ENCODE measurements at places on chromosomes 11 and 22. TPM values are rescaled to one million over a fixed set of nuclear protein-coding genes. Genes with fewer than 3 reads are reported as not detected.

The KRTAP5-7 gene
- not detected for total RNA-seq

The KDM4D gene
- 0.87 TPM for total RNA-seq

GRCh38 chr11:11027288-11027687 is 169.4 kb upstream of the ZBED5 start:
- H3K27me3 ChIP-seq: no peaks in the 10 kb centered on the region
- no peak overlapping the region for H3K27ac ChIP-seq
- no peak for DNase-seq

DNA sequence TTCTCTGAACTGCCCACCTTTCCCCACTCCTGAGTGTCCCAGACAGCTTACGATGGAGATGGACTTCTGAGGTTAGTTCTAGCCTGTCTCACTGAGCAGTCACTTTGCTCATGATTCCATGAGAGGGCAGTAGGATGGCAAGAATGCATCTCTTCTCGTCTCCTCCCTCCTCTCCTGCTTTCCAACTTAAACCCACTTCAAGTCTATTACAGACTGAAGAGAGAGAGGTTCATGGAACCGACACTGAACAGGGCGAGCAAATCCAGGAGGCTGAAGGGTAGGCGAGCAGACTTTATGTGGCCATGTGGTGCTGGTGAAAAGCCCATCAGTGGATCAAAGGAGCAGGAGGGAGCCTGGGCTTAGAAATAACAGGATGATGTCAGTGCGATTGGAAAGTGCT is 38.6 kb downstream of the CEP164 start:
- no peaks in the 10 kb centered on the region for H3K4me1 ChIP-seq
- no peak overlapping the region for H3K27ac ChIP-seq
- no peak overlapping the region for H3K4me3 ChIP-seq

DNA sequence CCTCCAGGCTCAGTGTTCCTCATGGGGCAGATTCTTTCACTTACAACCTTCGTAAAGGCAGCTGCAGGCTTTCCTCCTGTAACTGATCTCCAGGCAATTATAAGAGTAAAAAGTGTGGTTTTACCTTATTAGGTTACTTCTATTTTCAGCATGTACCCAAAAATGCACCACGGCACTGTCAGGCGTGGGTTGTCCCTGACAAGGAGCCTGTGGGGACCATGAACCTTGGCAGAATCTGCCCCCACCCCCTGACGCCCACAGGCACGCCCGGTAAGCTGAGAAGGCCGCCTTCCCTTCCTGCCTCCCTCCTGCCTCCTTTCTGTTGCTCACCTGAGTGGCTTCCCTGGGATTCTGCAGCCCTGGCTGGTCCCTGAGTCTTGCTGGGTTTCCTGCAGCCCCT is 1383.3 kb downstream of the TBC1D22A start:
- H3K27me3 ChIP-seq: no peaks in the 10 kb centered on the region
- H3K27ac ChIP-seq: no peak overlapping the region
- no peaks in the 10 kb centered on the region for H3K4me1 ChIP-seq

- H3K4me1 ChIP-seq: no peaks in the 10 kb centered on the region
- H3K27me3 ChIP-seq: peaks cover 6% of the 10 kb centered on the region
Measured at GRCh38 chr11:116072601-116073410, 568.6 kb upstream of the CADM1 start.

DNA sequence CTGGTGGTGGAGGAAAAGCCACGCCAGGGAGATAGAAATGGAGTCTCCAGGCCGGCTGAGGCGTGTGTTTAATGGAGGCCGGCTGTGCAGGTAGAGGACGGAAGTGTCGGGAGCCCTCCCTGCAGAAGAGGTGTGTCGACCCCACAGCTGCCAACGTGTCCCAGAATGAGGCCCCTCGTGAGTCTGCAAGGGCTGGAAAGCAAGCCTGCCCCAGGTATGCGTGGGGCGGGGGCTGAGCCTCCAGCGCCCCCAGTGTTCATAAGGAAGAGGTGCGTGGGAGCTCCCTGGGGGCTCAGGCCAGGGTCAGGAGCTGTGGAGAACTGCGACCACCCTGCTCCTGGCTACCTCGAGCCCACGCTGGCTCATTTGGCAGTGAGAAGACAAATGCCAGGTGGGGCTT is 38.0 kb upstream of the JAM3 start:
- no peaks in the 10 kb centered on the region for H3K36me3 ChIP-seq
- DNase-seq: no peak
- no peak overlapping the region for H3K27ac ChIP-seq
- H3K4me3 ChIP-seq: no peak overlapping the region

GRCh38 chr22:26476705-26477340 is 6.8 kb downstream of the HPS4 start:
- H3K27ac ChIP-seq: no peak overlapping the region
- no peaks in the 10 kb centered on the region for H3K27me3 ChIP-seq
- peaks cover 18% of the 10 kb centered on the region for H3K4me1 ChIP-seq
- no peak for DNase-seq
- H3K36me3 ChIP-seq: peaks cover 6% of the 10 kb centered on the region

DNA sequence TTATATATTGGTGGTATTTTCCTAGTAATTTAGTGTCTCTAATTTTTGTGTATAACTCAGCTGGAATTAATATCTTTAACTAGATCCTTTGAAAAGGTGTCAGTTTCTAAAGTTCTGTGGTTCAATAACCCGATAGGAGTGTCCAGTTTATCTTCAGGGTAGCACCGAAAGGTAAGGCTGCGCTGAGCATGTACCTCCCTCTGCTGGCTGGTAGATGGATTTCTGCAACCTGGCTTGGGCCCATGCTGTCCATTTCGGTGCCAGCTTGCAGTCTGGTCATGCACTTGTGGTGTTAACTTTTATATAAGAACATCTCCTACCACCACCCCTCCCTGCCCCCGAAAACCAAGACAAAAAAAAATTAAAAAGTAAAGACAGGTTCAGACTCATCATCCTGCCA is 24.7 kb downstream of the EXT2 start:
- no peak overlapping the region for H3K4me3 ChIP-seq
- H3K27ac ChIP-seq: no peak overlapping the region
- no peak for DNase-seq
- no peaks in the 10 kb centered on the region for H3K27me3 ChIP-seq

DNA sequence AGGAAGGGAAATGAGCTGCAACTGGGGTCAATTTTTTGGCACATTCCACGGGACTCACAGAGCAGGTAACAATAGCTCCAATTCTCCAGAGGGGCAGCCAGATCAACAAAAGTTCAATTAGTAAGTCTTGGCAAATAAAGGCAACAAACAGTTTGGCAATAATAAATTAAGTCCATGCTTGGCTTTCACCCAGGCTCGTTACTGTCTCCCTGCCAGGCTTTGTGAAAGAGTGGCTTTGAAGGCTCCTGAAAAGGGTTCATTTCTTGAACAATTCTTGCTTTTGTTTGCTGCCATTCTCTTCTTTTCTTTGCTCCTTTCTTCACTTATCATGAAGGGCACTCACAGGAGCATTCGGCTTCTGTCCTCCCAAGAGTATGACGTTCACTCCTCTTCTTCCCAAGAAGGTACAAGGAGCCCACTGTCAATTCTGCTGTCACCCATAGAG is 123.3 kb downstream of the APIP start:
- no peak overlapping the region for H3K27ac ChIP-seq
- no peak for DNase-seq
- no peaks in the 10 kb centered on the region for H3K27me3 ChIP-seq
- H3K36me3 ChIP-seq: no peaks in the 10 kb centered on the region
- no peak overlapping the region for H3K4me3 ChIP-seq

- no peaks in the 10 kb centered on the region for H3K27me3 ChIP-seq
- H3K4me1 ChIP-seq: no peaks in the 10 kb centered on the region
- H3K4me3 ChIP-seq: no peak overlapping the region
- DNase-seq: no peak
Measured at GRCh38 chr11:57896361-57897145, 127.1 kb upstream of the OR9Q1 start.

DNA sequence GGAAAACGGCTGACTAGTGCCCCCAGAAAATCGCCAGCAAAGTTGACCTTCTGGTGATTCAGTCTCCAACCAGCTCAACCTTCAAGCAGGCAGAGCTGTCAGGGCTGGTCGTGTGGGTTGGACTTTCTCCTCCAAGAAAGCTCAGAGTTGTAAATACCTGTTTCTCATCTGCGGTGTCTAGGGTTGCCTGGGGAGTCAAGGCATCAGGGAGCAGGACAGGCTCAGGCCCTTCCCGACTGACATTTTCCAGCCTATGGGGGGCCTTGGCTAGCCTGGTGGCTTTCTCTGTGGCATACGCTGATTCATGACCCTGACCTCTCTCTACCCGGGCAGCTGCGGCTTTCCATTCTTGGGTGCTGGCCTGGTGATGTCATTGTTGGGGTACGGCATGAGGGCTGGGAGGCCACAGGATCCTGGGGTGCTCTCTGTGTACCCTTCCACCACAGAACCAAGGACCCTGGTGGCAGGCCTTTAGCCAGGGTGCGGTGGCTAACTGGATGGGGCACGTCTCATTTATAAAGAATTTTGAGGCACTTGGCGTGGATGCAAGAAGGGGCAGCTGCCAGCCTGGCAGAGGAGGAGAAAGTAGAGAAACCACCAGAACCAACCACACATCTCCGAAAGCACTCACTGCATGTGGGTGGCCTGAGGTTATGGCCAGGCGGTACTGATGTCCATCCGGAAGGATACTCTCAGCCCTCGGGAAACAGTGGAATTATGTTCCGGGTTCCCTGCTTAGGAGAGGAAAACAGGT is 64.9 kb downstream of the BCR start:
- H3K36me3 ChIP-seq: no peaks in the 10 kb centered on the region
- H3K4me3 ChIP-seq: no peak overlapping the region
- H3K4me1 ChIP-seq: no peaks in the 10 kb centered on the region
- no peaks in the 10 kb centered on the region for H3K27me3 ChIP-seq
- no peak for DNase-seq

- H3K27ac ChIP-seq: no peak overlapping the region
- H3K27me3 ChIP-seq: peaks cover 14% of the 10 kb centered on the region
- H3K36me3 ChIP-seq: no peaks in the 10 kb centered on the region
- no peaks in the 10 kb centered on the region for H3K4me1 ChIP-seq
- no peak overlapping the region for H3K4me3 ChIP-seq
Measured at GRCh38 chr11:118236170-118236569, 11.4 kb upstream of the JAML start.

Measured in Panc1 (cell line).